ENCODE measurements at places on chromosomes 5 and 9.

GRCh38 chr5:40171971-40172370 lies 507.7 kb upstream of the PTGER4 start:
- DNase-seq, result no peak

- no peak for DNase-seq
Observed at GRCh38 chr5:155068616-155069100, 55.1 kb downstream of the KIF4B start.

DNA sequence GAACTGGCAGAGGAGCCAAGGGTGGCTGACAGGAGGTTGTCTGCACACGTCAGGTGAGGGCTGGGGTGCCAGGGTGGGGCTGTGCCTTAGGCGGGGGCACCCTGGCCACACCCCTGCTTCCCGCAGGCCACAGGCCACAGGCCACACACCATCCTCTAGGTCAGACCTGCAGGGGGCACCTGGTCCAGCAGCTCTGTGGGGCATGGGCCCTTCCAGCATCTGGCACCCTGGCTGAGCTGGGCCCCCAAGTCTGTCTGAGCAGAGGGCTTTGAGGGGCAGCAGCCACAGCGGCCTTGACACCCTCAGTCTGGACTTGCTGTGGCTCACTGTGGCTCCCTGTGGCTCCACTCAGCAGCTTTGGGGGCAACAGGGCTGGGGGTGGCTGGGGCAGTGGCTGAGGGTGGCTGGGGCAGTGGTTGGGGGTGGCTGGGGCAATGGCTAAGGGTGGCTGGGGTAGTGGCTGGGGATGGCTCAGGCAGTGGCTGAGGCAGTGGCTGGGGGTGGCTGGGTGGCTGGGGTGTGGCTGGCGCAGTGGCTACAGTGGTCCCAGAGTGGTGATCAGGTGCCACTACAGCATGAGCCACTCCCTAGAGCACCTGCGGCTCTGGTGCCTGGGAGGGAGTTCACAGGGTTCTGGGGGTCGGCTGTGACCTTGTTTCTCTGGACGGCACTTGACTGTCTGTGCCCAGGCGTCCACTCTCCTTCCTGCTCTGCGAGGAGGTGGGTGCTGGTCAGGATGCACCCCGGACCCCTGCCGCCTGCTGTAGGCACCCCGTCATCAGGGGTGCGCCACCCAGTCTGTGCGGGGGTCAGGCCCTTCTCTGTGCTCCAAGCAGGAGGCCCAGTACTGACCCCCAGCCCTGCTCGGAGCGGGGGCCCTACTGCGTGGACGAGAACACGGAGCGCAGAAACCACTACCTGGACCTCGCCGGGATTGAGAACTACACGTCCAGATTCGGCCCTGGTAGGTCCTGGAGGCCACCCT lies 27.1 kb downstream of the NKD2 start:
- DNase-seq, result no peak

- no peak for DNase-seq
Observed at GRCh38 chr9:133144904-133145851, 18.5 kb downstream of the GBGT1 start.

DNA sequence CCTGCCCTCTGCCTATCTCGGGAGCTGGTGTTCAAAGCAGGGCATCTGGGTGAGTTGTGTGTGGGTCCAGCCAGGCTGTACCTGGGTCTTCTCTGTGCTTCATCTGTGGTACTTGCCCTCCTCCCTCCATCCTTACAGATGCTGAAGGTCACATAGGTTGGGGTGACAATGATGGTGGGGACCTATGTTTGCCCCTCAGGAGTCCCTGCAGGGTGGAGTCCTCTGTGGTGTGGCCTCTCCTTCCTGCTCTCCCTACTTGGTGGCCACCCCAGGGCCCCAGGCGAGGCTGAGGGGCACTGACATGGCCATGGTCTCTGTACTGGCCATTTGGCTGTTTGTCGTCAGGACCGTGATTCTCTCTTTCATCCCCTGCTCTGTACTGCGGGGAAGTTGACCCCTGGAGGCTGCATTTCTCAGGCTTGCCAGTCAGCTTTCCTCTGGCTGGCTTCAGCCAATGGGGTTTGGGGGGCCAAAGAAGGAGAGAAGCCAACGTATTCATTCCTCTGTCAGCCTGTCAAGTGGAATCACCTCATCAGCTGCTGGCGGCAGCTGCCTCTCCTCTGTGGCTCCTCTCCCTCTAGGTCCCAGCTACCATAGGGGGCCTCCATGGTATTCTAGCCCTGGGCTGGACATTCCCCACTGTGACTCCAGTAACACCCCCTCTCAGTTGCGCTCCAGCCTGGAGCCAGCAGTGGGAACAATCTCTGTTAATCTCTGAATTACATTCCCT lies 4.6 kb downstream of the DCANP1 start:
- DNase-seq, result no peak

- DNase-seq, result no peak
Observed at GRCh38 chr5:132765311-132766019, 11.6 kb downstream of the SEPTIN8 start.

- no peak for DNase-seq
Observed at GRCh38 chr9:19085295-19085694, 17.4 kb downstream of the HAUS6 start.

DNA sequence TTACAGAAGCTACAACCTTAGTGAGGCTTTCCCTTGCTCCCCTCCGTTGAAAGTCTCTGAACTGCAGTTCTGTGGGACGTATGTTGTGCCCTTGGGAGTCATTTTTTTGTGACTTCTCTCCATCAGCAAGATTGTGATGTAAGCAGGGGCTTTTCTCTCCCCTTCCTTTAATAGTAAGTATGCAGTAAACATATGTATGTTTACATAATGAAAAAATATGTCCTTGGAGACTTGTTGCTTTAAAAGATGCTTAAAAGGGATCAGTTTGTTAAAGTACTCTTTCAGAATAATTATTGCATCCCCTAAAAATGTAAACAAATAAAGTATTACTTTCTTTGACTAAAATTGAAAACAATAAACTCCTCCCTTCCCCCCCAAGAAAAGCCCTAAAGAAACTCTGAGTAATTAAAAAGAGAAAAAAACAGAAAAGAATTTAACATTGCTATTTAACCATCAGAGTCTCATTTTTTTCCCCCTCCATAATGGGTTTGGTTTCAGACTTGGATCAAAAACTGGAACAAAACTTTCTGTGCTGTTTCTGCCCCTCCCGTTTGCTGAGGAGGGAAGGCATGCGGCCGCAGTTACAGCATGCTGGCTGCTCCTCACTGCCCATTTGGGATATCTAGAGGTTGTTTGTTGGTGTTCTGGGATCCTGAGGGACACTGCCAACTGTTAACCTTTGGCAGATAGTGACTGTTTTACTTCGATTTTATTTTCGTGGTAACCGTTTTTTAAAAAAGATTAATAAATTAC lies 40.2 kb downstream of the TRIO start:
- DNase-seq, result no peak

- DNase-seq, result no peak
Observed at GRCh38 chr9:13778631-13779030, 499.1 kb upstream of the MPDZ start.

- peak; percentile 79 for DNase-seq
Observed at GRCh38 chr5:98772415-98773213, 849 bp upstream of the RGMB start.

DNA sequence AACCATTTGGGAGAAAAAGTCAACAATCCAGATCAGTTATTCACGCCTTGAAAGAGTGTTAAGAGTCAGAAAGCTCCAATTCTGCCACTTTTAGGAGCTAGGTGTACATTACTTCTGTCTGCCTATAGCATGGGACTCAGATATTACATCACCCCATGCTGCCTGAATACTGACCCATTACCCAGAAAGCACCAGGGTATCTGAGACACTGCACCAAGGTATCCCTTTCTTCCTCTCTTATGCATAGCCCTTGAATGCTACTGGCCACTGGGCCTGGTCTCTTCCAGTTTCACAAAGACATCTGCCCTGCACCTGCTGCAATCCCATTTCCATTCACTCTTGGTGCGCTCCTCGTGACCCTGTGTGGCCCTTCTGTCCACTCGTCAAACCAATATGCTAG lies 2.6 kb downstream of the STRBP start:
- no peak for DNase-seq

GRCh38 chr5:174816858-174817257 lies 92.5 kb downstream of the MSX2 start:
- DNase-seq, result no peak

DNA sequence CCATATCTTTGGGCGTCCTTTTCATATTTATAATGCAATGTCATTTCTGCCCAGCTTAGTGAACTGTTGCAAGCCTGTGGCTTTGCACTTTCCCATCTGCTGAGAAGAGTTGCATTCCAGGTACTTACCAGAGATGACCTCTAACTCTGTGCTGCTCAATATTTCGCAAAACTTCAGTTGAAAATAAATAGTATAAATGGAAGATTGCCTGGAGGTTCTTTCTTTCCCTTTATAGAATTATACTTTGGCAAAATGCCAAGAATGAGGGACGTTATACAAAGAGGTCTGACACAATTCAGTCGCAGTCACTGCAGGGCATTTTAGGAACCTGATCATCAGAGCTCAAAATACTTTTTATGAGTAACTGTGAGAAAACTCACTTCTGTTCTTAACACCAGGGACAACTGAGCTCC lies 18.9 kb upstream of the VLDLR start:
- no peak for DNase-seq

GRCh38 chr9:92745331-92745730 lies 19.3 kb downstream of the BICD2 start:
- DNase-seq, result no peak

DNA sequence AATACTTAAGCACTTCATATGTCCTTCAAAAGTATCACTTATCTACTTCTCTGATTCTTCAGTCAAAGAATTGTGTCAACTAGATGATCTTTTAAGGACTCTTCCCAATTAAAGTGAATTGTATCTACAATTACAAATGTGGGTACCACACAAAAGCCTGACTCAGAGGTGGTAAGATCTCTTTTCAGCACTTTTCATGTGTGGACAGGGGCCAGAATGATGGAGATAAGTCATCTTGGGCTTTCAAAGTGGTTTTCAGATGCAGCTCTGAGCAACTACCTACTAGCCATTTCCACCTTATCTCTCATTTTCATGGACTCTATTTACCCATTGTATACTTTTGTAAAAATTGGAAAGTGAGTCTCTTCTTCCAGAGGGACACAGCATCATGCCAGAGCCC lies 8.4 kb downstream of the COX7C start:
- no peak for DNase-seq

DNA sequence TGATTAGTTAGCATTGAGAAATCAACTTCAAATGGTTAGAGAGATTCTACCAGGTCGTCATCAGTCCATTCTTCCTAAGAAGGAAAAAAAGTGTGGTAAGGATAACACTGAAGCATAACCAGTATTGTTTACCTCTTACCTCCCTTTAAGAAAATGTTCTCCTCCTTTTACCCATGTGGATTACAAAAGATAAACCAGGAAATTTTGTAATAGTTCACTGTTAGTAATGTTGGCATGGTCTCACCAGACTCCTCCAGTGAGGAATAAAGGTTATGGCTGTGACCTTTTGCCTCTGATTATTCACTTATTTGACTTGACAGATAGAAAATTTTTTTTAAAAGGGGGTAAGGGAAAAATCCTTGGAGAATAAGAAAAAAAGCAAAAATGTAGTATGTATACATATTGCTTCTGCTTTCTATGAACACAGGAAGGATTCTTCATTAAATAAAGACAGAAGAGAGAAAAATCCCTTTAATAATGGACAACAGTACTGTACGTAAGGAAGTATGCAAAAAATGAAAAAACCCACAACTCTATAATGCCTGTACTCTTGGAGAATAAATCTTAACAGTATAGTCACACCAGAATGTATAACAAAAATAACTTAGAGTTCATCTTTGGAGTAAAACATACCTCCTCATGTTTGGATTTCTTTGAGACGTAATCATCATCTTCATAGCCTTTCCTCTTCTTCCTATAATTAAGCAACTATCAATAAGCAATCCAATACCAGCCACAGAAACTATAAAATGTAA lies 18.1 kb downstream of the CCNH start:
- DNase-seq, result no peak

- no peak for DNase-seq
Observed at GRCh38 chr5:1499851-1500250, 23.9 kb downstream of the LPCAT1 start.

- no peak for DNase-seq
Observed at GRCh38 chr5:140382866-140383265, 18.8 kb upstream of the ANKHD1 start.

- DNase-seq, result no peak
Observed at GRCh38 chr9:4416467-4416866, 73.8 kb upstream of the SLC1A1 start.

DNA sequence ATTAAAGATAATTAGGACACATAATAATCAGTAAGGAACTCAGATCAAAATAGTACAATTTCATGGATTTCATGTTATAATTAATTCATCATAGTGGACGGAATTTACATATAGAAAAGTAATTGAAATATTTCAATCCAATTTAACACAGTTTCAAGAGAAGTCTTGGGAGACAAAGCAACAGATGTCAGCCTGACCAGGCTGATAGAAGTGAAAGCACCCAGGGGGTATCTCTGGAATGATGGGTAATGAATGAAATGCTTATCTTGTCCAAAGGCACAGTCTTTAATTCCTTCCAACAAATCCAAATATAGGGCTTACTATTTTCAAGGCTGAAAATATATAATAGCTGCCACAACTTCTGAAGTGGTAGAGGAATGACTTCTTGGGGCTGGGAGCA lies 629.3 kb upstream of the RGMB start:
- no peak for DNase-seq

GRCh38 chr9:113651896-113652295 lies 188.4 kb downstream of the RGS3 start:
- no peak for DNase-seq

DNA sequence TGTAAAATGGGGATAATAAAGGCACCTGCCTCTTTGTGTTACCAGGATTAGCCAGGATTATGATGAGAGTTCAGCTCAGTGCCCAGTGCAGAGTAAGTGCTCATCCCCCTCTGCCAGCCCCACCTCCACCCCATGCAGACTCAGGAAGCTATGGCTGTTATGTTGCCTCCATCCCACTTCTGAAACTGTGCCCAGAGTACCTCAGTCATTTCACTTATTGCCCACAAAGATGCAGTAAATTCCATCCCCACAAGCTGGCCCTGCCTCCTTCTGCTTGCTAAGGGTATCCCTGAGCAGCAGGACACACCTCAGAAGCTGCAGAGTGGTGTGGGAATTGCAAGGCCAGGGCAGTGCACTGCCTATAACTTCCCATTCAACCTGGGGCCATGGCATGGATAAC lies 415.1 kb downstream of the SPOCK1 start:
- DNase-seq, result no peak

DNA sequence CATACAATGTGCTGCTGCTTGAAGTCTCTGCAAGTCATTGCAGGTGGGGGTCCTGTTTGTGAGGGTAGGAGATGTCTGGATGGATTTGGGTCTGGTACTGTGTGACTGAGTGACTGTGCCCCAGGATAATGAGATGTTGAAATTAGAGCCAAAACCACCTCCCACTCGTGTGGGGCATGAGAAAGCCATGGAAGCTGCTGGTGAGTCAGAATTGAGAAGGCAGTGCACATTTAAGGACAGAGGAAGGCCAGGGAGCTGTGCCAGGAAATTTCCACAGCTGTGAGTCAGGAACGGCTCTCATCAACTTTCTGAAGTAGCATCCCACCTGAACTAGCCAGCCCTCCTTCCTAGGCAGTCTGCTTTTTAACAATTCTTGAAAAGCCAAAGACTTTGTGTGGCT lies 229.8 kb downstream of the DRD1 start:
- DNase-seq, result no peak

GRCh38 chr9:72200452-72200851 lies 51.2 kb downstream of the GDA start:
- no peak for DNase-seq

Data from pancreas (tissue), 10 donors.